ENCODE measurements at places on chromosomes 2 and 18.

GRCh38 chr2:79771493-79771892 is 258.6 kb downstream of the CTNNA2 start:
- DNase-seq = no peak

DNA sequence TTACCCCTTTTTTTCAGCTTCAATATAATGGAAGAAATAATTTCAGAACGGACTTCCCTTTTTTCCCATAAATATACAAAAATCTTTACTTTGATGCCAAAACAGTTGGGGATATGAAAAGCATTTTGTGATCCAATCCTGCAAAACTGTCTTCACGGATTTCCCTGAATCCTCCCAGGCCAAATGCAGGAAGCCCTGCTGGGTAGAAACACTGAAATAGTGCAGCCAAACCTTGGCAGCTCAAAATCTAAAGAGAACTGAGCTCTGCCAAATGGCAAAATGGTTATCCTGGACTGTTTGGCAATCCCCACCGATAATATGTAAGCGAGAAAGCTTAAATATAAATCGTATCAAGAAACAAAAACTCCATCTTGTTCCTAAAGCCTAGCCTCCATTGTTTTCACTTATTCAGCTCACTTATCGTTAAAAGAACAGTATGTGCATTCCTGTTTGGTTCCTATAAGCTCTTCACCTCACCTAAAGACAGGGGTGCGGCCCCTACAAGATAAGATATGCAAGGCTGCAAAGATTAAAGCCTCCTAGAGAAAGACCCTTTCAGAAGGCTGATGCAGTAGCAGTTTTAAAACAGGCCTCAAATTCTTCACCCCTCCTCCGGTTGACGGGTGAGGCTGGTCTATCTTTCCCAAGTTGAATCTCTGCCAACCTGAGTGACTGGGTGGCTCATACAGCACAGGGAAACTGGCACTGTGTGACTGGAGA is 48.6 kb downstream of the LAMA1 start:
- no peak for DNase-seq

DNA sequence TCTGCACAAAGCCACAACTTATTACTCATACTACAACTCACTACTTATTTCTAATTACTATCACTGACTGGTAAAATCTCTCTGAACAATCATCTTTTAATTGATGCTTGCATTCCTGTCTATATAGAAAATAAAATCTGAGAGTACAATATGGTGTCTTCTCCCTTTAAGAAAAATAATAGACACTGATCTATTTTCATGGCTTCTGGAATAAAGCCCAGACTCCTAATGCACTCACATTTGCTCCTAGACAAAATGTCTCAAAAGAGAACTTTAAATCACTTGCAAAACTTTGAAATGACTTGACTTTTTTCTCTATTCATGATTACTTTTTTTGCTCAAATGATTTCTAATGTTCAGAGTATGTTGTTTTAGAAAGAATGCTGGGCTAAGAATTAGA is 28.7 kb downstream of the ESCO1 start:
- DNase-seq = no peak

DNA sequence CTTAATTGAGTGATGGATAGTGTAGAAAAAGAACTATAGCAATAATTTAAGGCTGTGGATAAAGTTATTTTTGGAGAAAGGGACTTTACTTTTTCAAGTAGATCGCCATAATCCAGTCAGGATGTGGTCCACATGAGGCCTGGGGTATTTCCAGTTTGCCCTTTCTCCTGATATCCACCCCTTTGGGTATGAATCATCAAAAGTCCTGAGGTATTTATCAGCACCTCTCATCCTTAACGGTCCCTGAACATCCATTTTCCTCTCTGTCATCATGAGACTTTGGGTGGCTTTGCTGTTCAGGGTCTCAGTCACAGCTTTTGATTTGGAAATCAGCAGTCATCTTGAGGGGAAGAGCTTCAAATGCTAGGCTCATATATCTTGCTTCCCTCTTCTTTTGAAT is 39.3 kb upstream of the ELAC1 start:
- peak; percentile 42 for DNase-seq

- peak; percentile 90 for DNase-seq
These were observed 42.4 kb downstream of the IL1RL2 start for GRCh38 chr2:102229141-102229769.

DNA sequence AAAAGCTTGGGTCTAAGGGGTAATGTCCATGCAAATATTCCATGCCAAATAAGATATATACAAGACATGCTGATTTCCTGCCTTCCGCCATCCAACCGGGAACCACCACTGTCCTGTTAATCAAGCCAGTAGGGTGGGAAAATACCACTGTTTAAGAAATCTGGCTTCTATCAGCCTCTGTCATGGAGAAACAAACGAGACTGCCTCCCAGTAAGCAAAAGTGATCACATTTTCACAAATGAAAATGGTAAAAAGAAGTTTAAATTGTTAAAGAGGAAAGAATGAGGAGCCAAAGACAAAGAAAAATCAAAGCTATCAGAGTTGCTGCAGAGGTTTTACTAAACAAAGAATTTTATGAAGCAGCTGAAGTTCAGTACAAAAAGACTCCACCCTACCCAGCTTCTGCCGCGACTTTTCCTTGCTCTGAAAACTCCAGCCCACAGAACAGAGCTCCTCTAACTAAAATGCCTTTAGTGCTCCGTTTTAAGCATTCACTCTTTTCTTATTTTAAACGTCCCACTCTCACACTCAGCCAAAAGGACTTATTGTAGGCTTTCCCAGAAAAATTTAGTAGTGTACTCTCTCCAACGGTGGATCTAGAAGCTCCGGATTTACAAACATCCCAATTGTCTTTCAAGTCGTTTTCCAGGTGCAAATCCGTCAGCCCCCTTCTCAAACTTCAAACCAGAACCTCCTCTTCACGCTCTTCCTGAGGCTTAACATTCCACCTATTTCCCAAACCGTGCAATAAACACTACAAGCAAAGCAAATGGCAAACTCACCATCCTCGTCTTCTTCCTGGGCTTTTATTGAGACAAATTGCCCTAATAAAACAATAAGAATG is 613 bp downstream of the COL5A2 start:
- peak; percentile 87 for DNase-seq

DNA sequence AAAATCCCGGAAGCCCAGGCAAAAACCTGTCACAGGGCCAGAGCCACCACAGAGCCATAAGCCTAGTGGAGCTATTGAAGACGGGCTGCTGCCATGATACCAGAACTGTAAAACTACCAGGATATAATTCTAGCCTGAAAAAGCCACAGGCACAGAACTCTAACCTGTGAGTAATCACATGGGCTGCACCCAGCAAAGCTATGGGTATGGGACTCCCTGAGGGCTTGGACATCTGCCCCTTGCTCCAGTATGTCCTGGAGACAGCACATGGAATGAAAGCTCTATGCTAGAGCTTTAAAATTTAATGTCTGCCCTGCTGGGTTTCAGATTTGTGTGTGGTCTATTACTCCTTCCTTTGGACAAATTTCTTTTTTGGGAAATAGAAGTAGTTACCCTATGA is 2183.6 kb upstream of the CELF4 start:
- no peak for DNase-seq

DNA sequence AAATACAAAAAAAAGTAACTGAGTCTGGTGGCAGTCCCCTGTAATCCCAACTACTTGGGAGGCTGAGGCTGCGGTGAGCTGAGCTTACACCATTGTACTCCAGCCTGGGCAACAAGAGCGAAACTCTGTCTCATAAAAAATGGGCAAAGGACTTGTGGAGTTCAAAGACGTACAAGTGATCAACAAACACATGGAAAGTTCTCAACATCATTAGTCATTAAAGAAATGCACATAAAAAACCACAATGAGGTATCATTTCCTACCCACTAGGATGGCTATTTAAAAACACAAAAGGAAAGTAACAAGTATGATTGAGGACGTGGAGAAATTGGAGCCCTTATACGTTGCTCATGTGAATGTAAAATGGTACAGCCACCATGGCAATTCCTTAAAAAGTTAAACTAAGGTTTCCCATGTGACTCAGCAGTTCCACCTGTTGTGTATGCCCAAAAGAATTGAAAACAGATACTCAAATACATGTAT is 52.3 kb downstream of the RAB10 start:
- DNase-seq = peak; percentile 92

- DNase-seq = no peak
These were observed 39.0 kb downstream of the MTERF4 start for GRCh38 chr2:241063093-241063551.

DNA sequence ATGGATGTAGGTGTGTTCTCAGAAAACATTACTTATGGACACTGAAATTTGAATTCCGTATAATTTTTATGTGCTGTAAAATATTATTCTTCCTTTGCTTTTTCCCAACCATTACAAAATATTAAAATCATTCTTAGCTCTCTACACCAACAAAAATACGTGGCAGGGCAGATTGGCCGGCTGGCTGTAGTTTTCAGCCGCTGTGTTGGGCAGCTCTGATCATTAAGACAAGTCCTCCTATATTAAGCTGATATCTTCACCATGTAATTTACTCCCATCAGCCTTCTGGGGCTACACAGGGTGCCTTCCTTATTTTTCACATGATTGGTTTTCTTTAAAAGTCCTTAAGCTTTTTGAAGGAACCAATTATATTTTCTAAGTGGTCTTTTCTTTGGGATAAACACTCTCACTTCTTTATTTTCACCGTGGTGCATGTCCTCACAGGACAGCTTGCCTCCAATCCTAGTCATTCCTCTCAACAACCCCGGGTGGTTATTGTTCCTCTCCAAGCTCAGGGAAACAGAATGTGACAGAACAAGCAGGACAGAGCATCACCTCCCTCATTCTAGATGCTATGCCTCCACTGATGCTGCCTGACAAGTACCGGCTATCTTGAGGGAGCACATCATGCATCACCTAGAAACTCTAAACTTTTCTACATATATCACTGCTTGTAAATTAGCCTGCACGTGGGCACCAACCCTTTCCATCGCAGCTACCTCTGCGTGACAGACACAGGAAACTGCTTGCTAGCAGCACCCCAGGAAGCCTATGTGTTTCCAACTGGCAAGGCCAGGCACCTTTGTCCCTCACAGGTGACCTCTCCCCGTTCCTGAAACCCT is 362.3 kb downstream of the MYCN start:
- DNase-seq = no peak

DNA sequence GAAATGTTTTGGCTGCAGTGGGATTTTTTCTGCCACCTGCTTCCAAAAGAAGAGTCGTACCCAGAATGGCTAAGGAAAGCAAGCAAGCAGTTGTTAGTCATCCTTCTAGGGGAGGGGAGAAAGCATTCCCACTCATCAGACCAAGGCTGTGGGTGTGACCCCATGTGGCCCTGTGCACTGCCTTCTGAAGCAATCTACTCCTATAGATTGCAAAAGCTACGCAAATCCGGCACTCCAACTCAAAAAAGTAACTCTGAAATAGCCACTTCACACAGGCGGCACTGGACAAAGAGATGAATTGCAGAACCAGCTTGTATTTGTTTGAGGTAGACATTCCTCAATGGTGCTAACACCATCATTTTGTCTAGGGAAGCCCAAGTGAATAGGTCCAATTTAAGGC is 44.3 kb downstream of the ST3GAL5 start:
- no peak for DNase-seq

DNA sequence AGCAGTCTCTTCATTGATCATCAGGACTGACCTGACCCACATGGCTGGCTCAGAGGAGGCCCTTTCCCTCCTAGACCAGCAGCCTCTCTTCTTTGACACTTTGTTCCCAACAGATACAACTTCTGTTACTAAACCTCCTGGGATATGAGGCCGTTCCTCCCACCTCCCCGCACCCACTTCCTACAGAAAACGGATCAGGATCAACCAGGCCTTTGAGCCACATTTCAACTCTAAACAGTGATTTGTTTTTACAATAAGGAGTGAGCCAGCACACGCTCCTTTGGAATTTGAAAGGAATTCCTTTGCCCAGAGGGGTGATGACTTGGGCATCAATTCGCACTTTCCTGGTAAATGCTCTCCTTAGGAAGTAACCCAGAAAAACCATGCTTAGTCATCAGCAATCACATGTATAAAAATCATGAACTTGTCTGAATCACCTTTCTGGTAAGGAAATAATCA is 180.4 kb downstream of the FAM124B start:
- DNase-seq = peak; percentile 97

GRCh38 chr2:198004173-198004572 is 199.8 kb downstream of the PLCL1 start:
- peak; percentile 38 for DNase-seq

DNA sequence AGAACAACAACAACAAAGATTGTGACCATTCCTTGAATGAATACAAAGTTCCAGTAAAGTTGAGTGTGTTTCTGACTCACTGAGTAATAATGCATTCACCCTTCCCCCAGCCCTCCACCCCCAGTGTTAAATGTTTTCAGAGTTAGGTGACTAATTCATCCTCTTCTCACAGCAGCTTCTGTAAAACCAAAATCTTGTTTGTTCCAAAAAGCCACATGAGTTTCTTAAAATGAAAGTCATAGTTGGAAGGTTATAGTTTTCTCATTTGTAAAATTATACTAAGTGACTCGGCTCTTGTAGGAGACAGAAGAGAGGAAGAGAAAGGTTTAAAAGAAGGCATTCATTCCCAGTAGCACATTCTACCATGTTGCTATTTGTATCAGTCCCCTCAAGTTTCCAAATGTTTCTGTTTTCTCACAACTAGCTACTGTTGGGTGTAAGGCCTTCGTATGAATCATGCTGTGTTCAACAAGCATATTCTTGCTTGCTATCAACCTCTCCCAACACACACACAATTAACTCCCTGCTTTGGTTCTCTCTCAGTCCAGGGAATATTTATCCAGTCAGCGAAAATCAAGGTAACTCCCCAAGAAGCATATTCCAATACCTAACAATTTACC is 75.3 kb downstream of the MBD2 start:
- DNase-seq = peak; percentile 95

DNA sequence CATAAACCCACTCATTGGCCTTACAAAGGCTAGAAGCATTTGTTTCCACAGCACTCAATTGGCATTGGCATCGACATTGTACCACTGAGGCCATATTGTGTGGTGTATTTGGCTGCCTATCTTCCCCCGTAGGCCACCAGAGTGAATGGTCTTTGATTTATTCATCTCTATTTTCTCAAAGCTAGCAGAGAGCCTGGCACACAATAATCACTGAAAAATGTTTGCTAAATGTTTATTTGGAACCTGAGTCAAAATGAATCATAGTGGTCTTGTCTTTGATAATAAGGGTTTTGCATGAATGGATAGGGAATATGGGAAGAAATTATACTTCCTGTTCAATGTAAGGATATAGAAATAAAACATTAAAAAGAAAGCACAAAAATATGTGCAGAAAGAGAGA is 107.3 kb upstream of the SLC8A1 start:
- no peak for DNase-seq

DNA sequence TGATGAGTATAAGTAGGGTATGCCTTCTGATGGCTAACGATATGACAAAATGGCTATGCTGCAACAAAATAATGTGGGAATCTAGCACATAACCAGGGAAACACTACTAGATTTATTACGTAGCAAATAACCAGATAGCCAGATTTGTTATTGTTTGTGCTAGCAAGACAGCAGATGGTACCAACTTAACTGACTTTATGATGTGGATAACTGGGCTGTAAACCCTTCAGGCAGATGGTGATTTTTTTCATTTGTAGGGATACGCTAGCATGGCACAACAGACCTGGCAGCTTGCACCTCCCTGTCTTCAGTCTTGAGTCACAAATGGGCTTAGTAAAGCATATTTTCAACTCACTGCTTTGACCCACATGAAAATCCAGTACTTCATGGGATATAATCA is 48.7 kb downstream of the PRELID3A start:
- no peak for DNase-seq

GRCh38 chr18:31206787-31207381 is 44.2 kb upstream of the DSC1 start:
- peak; percentile 12 for DNase-seq
